Hepatocyte (in vitro differentiated cells): ENCODE measurements at places on chromosomes 6 and 20.

GRCh38 chr20:19301843-19302242, 89.4 kb downstream of the SLC24A3 start:
- no peak for DNase-seq

GRCh38 chr20:1263853-1264252, 2.2 kb upstream of the SNPH start:
- no peak for DNase-seq

DNA sequence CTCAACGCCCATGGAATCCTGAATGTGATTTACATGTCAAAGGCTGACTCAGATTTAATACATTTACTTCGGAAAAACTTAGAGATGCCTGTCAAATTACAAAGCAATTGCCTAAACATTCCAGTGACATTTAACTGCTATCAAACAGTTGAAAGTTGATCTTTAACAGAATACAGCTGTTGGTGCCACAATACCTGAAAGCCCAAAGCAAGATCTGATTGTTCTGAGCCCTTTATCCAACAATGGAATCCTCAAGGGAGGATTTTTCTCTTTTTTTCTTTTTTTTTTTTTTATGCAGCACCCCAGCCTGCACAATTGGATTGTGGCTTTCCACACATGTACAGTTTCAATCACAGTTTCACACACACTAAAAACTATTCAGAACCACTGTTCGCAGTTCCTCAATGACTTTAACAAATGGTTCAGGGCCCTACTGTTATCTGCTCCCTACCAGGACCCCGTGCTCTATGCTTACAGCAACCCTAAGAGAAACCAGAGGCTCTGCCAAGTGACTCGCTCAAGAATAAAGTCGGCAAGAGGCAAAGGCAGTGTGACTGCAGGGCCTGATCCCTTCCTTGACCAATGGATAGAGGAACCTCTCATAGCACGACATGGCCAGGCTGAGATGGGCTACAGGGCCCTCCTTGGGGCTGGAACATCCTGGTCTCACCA, 33.3 kb downstream of the EPB41L2 start:
- no peak for DNase-seq

- DNase-seq = peak; percentile 27
Measured at GRCh38 chr6:2197177-2197671, 48.2 kb downstream of the GMDS start.

DNA sequence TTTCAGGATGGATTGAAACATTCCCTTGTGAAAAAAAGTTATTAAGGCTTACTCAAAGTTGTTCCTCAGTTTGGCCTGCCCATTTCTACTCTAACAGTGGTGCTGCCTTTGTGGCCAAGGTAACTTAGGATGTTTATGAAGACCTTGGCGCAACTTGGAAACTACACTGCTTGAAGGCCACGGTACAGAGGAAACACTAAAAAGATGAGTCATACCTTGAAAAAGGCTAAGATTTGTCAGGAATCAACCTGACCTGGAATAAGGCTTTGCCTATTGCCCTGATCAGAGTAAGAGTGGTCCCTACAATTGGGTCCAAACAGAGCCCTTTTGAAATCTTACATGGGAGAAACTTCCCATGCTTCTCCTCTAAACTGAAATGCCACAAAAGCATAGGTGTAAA, 119.9 kb upstream of the MOCS1 start:
- DNase-seq = no peak

DNA sequence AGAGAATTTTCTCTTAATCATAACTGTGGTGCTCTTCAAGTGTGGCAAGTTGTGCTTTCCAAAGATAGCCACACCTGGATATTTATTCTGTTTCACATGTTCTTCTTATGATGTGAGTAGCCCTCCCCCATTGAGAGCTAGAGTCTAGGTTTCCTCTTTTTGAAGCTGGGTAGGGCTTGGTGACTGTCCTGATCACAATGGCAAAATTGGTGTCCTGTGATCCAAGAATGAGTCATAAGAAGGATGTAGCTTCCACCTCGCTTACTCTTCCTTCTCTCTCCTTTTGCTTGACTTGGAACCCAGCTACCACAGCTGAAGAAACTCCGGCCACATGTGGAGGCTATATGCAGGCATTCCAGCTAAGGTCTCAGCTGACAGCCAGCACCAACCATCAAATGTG, 7.4 kb upstream of the IGF2R start:
- DNase-seq = no peak

GRCh38 chr20:14715400-14715799, 378.0 kb upstream of the FLRT3 start:
- no peak for DNase-seq

GRCh38 chr20:13111249-13111911, 102.6 kb downstream of the SPTLC3 start:
- no peak for DNase-seq

- DNase-seq = no peak
Measured at GRCh38 chr6:80550281-80550680, 443.8 kb downstream of the BCKDHB start.

DNA sequence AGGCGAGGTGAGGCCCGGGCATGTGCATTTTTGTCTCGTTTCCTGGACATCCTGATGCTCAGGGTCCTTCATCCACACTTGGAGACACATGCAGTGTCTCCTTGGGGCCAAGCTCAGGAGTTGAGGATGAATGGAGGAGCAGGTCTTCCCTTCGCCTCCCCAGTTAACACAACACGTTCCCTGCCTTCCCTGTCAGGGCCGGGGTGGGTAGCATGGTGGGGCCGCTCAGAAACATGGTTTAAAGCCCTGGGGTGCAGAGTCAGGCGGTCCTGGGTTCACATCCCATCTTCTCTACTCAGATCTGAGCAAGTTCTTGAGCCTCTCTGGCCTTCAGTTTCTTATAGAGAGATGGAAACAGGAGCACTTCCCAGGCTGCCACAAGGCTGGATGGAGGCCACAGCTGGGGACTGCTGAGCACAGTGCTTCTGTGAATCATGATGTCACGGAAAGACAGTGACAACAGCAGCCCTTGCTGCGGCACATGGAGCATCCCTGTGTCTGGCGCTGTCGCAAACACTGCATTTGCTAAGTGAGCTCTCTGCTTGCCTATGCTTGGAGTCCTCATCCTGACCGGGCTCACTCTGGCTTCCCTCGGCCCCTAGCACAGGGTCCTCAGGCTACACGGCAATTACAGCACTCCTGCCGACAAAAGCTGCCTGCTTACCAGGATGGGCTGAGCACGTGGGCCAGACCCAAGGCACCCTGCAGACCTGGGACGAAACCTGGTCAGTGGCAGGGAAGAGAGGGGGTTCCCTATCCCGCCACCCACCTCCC, 45.6 kb upstream of the STX16 start:
- DNase-seq = no peak

- DNase-seq = no peak
Measured at GRCh38 chr6:148760258-148760534, 13.4 kb downstream of the UST start.

DNA sequence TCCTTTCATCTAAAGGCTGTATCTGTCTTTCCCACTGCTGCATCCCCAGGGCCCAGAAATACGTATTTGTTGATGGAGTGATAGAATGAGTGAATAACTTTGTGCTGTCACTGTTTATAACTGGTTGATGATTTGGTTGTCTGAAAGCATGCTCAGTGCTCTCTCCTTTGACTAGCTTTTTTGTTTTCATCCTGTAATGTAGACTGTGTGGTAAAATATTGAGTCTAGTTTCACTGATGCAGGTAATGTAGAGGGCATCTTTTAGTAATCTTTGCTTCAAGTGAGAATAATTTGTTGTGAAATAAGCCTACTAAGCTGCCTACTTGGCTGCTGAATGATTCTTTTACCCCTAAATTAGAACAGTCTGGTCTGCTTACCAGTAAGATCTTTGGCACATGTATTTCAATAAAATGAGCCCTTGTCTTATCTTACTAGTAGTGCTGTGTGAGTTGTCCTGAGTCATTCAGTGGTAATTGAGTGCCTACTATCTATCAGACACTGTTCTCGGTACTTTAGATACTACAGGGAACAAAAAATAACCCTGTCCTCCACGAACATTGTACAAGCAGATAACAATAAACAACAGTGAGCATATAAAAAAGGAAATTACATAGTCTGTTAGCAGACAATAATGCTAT, 39.9 kb downstream of the MAPK14 start:
- DNase-seq = no peak

DNA sequence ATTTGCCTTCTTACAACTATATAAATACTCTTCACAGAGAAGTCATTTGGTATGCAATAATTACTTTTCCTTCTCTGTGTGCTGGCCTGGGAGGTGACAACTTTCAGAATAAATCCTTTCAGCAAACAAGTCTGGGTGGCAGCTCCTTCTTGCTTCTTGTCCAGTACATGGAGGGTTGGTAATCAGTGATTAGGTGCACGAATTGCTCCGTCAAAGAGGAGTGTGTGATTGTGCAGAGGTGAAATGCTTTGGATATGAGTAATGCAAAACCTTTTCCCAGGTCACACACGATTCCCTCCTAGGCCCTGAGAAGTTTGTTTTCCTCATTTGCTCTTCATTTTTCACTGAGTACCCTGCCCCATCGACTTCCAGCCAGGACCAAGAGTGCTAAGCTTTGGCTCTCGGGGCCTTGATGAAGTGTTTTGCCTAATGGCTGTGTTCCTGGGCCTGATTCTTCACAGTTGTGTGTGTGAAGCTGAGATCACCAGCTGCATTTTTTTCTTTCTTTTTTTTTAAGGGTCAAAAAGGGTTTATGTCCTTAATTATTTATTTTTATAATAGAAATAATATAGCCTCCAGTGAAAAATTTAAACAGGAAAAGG, 216.5 kb downstream of the ZMYND8 start:
- DNase-seq = peak; percentile 49

DNA sequence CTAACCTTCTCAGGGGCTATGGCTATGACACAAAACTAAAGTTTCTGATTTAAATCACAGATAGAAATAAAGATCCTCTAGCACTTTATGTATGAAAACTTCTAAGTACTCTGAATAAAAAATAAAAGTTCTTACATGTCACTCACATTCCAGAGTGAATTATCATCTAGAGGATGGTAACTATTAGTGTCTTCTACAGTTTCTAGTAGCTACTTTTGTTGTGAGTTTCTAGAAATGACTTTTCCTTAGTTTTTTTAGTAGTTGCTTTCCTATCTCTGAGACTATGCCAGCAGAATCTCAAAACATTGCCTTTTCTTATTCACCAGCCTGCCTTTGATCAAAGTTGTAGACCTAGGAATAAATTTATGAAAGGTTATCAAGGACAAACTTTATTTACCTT, 10.1 kb downstream of the ZNF318 start:
- DNase-seq = no peak

DNA sequence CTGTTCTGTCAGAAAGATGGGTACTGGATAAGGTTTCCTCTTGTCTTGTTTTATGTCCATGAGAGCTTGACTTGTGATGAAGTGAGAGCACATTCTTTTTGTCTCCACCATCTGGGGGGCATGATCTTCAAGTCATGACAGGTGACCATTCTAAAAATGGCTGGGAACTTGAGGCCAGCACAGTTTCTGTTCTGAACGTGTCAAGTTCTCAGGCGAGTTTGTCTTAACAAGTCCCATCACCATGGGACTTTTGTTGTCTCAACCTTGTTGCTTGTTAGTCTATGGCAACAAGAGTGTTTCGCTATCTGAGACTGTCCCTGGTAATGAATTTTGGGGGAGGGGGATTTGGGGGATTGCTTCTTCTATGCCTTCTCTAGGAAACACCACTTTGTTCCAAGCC, 25.6 kb upstream of the ENPP4 start:
- no peak for DNase-seq

GRCh38 chr6:11424395-11425034, 113.0 kb upstream of the TMEM170B start:
- no peak for DNase-seq

- no peak for DNase-seq
Measured at GRCh38 chr6:125868678-125869395, 78.1 kb downstream of the NCOA7 start.

GRCh38 chr20:33053291-33054106, at the start of gene BPIFB3:
Gene BPIFB3 (plus strand): TSS chr20:33053903. CDS start chr20:33055436, 1,533 bp downstream.
- DNase-seq = no peak

DNA sequence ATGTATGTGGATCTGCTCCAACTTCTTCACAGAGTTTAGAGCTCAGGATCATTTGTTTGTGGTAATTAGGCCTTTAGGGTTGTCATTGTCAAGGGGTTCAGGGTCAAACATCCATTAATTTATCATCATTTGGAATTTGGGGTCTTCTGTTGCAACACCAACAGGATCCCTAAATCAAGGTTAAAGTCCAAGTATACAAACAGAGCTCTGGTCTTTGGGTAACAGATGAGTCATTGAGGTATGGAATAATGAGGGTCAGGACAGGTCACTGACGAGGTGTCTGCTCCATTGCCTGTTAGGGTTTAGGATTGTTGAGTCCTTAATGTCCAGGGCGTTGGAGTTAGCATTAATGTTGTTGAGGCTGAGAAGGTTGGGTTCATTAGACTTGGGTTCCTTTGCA, 47.6 kb downstream of the PRND start:
- no peak for DNase-seq

GRCh38 chr6:101830501-101831031, 437.1 kb downstream of the GRIK2 start:
- DNase-seq = no peak

GRCh38 chr6:6176586-6177228, 143.8 kb downstream of the F13A1 start:
- no peak for DNase-seq

DNA sequence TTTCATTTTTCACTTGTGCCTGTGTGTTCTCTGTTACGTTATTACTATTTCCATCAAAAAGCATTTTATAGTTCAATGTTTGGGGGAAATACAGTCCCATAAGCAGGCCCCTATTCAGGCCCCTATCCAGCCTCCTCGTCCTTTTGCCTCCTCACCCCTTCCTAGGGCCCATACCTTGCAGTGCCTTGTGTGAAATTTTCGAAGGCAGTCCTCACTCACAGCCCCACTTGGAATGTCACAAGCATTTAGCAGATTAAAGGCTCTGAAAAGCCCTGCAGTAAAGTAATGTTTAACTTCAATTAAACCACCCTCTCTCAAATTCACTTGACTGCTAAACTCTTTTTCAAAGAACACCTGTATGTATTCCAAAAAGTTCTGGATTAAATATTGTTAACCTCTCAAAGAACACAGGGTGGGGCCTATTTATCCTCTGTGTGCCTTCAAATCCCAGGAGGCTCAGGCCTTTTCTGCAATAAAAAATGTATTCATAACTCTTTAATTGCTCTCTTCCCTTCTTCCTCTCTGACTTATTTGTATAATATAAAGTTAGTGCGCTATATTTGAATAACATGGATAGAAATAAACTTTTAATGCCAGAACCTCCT, 202.5 kb downstream of the FOXA2 start:
- DNase-seq = no peak

- peak; percentile 74 for DNase-seq
Measured at GRCh38 chr20:20837574-20838021, 125.2 kb upstream of the RALGAPA2 start.

- DNase-seq = no peak
Measured at GRCh38 chr6:30719356-30719755, 796 bp upstream of the TUBB start.

DNA sequence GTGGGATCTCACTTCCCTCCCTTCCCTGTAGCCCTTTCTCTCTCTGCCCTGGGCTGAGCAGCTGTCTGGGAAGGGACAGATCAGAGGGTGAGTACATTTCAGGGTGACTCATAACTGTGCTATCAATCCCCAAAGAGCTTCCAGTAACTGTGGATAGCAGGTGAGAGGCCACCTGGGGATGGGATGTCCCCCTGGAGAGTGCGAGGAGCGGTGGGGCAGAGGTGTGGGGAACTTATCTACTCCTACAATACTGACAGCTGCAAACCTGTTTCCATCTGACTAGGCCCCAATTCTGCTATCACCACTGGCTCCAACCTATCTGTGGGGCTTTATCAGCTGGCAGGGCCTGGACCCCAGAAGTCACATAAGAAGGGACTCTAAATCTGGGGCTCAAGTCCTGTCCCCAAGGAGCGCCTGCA, 32.6 kb downstream of the KCNK5 start:
- peak; percentile 48 for DNase-seq
